ENCODE measurements at places on chromosomes 11 and 22.

- H3K27me3 ChIP-seq: peaks cover 35% of the 10 kb centered on the region
- no peak overlapping the region for H3K27ac ChIP-seq
- H3K36me3 ChIP-seq: no peaks in the 10 kb centered on the region
- H3K4me3 ChIP-seq: no peak overlapping the region
- DNase-seq: no peak
Observed at GRCh38 chr11:2870460-2870859, 15.1 kb downstream of the CDKN1C start.

- no peak for DNase-seq
- no peaks in the 10 kb centered on the region for H3K27me3 ChIP-seq
- H3K4me1 ChIP-seq: no peaks in the 10 kb centered on the region
- H3K36me3 ChIP-seq: no peaks in the 10 kb centered on the region
- no peak overlapping the region for H3K4me3 ChIP-seq
- no peak overlapping the region for H3K27ac ChIP-seq
Observed at GRCh38 chr11:6547177-6547576, 50.1 kb downstream of the DNHD1 start.

GRCh38 chr11:122690384-122690783 lies 34.9 kb downstream of the UBASH3B start:
- H3K36me3 ChIP-seq: no peaks in the 10 kb centered on the region
- H3K27me3 ChIP-seq: no peaks in the 10 kb centered on the region
- no peak overlapping the region for H3K4me3 ChIP-seq
- no peak for DNase-seq
- peaks cover 2% of the 10 kb centered on the region for H3K4me1 ChIP-seq
- no peak overlapping the region for H3K27ac ChIP-seq

GRCh38 chr11:61899146-61899841 lies 7.9 kb upstream of the FADS3 start:
- H3K4me3 ChIP-seq: no peak overlapping the region
- no peaks in the 10 kb centered on the region for H3K27me3 ChIP-seq
- no peaks in the 10 kb centered on the region for H3K36me3 ChIP-seq
- peak; percentile 91 for DNase-seq

- DNase-seq: peak; percentile 67
- no peaks in the 10 kb centered on the region for H3K4me1 ChIP-seq
- no peak overlapping the region for H3K4me3 ChIP-seq
- H3K27me3 ChIP-seq: no peaks in the 10 kb centered on the region
Observed at GRCh38 chr11:80632691-80633090, 1191.9 kb upstream of the TENM4 start.

- no peaks in the 10 kb centered on the region for H3K36me3 ChIP-seq
- no peaks in the 10 kb centered on the region for H3K4me1 ChIP-seq
- H3K27ac ChIP-seq: no peak overlapping the region
- no peak for DNase-seq
Observed at GRCh38 chr11:114890038-114890437, 211.7 kb downstream of the NXPE2 start.

DNA sequence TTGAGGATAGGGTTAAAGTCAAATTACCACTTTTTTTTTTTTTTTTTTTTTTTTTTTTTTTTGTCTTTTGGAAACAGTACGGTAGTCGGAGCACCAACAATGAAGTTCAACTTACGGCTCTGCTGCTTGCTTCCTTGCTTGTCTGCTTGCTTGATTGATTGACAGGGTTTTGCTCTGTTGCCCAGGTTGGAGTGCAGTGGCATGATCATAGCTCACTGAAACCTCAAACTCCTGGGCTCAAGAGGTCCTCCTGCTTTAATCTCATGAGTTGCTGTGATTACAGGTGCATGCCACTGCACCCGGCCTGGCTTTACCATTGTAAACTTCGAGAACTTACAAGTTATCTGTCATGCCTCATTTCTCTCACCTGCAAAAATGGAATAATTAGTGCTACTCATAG lies 5.8 kb downstream of the SGSM3 start:
- no peaks in the 10 kb centered on the region for H3K4me1 ChIP-seq
- H3K36me3 ChIP-seq: no peaks in the 10 kb centered on the region
- no peak overlapping the region for H3K4me3 ChIP-seq

DNA sequence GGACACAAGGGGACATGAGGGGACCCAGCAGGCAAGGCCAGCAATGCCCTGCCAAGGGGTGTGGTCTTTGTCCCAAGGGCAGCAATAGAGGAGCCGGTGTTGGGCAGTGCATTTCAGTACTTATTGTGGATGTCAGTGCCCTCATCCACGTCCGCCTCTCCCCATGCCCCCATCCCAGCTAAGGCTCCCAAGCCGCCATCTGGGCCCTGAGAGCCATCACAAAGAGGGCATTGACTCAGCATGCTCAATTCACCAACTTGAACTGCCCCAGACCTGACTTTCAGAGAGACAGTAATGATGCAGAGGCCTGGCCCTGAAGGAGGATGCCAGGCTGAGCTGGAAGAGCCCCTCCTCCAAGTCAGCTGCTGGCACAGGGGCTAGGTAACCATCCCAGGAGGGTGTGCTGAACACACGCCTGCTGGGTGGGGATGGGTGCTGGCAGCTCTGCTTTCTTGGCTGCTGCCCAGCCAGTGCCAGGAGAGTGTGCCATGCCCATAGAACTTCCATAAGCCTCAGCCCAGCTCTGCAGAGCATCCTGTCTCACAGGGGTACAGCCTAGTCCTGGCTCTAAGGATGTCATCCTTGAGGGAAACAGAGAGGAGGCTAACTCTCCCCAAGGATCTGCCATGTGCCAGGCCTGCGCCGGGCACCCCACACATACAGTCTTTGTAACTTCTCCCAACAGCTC lies 46.5 kb downstream of the PDE2A start:
- DNase-seq: no peak
- no peak overlapping the region for H3K4me3 ChIP-seq
- no peak overlapping the region for H3K27ac ChIP-seq

DNA sequence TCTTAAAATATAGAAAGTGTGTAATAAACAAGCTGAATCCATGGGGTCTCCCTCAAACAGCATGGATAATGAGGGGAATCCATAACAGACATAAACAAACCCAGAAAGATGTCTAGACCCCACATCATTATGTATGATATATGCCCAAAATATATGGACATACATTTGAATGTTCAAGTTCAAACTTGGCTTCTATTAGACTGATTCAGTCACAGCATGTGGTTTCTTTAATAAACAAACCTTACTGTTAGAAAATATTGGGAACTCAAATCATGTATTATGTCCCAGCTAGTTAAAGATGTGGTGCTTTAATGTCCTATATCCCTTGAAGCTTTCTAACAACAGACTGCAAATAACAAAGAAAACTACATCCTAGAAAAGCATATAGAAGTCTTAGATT lies 228.6 kb downstream of the SOX6 start:
- no peaks in the 10 kb centered on the region for H3K27me3 ChIP-seq
- H3K27ac ChIP-seq: no peak overlapping the region
- DNase-seq: no peak
- no peaks in the 10 kb centered on the region for H3K36me3 ChIP-seq

DNA sequence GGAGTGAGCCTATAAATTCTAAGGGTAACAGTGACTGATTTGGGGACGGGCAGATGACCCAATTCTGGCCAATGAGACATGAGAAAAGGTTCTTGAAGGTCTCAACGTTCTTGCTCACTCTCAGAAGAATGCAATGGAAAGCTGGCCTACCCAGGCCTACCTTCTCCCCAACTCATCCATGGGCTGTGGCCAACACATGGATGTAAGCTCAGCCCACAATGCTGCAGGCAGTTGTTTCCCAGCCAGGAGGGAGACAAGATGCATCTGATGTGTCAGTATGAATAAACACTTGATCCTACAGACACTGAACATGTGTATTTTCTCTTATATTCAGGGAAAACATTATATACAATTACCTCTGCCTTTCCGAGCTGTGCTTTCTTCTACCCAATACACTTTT lies 24.4 kb downstream of the PI4KA start:
- H3K36me3 ChIP-seq: peaks cover 2% of the 10 kb centered on the region
- no peak overlapping the region for H3K4me3 ChIP-seq
- no peaks in the 10 kb centered on the region for H3K4me1 ChIP-seq

GRCh38 chr11:8814209-8814922 lies 96.6 kb upstream of the AKIP1 start:
- H3K4me1 ChIP-seq: peaks cover 30% of the 10 kb centered on the region
- no peaks in the 10 kb centered on the region for H3K36me3 ChIP-seq
- DNase-seq: peak; percentile 96
- peak overlapping the region; percentile 99 for H3K27ac ChIP-seq

- H3K27ac ChIP-seq: no peak overlapping the region
- no peaks in the 10 kb centered on the region for H3K36me3 ChIP-seq
- no peaks in the 10 kb centered on the region for H3K27me3 ChIP-seq
- no peak for DNase-seq
- no peak overlapping the region for H3K4me3 ChIP-seq
Observed at GRCh38 chr11:47510209-47510608, 42.7 kb downstream of the CELF1 start.

DNA sequence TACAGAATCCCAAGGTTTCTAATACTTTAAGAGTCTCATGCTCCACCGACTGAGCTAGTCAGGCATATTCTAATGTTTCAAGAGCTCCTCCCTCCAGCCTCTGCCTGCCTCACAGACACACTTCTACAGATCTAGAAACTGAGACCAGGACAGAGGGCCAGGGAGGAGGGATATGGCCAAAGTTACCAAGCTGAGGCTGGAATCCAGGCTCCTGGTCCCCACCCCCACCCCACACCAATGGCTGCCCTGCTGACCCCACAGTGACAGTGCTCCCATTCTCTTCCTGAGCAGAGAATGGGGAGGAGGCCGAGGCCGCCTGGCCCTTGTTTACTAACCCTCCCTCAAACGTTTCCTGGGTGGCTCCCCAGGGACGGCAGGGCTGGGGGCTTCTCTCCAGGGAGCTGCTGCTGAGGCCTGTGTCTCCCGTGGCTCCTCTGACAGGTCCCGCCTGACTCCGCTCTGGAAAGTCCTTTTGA lies 2.2 kb downstream of the PLEKHB1 start:
- no peak overlapping the region for H3K27ac ChIP-seq
- no peak overlapping the region for H3K4me3 ChIP-seq
- no peaks in the 10 kb centered on the region for H3K27me3 ChIP-seq
- H3K4me1 ChIP-seq: peaks cover 10% of the 10 kb centered on the region

GRCh38 chr11:72144807-72145565 lies 9.5 kb downstream of the FOLR3 start:
- DNase-seq: no peak
- H3K4me1 ChIP-seq: no peaks in the 10 kb centered on the region
- no peaks in the 10 kb centered on the region for H3K27me3 ChIP-seq
- H3K27ac ChIP-seq: no peak overlapping the region
